ENCODE measurements at places on chromosomes 6 and 20.

DNA sequence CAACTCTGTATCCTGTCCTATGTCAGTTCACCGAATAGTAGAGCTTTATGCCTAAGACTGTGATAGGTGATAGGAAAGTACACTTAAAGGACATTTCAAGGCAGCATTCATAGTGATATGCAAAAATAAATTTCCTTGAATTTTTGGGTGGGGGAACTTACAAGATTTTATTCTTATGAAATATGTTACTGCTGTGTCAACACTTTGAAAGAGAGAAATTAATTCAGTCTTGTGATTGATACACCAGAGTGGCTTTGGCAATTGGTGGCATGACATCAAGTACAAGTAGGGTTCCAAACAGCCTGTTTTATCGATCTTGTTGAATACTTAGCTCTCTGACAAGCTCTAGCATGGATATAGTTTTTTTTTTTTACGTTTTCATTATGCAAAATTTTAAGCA is 72.3 kb downstream of the QKI start:
- no peak for DNase-seq

GRCh38 chr6:149852881-149853280 is 11.3 kb downstream of the LRP11 start:
- no peak for DNase-seq

DNA sequence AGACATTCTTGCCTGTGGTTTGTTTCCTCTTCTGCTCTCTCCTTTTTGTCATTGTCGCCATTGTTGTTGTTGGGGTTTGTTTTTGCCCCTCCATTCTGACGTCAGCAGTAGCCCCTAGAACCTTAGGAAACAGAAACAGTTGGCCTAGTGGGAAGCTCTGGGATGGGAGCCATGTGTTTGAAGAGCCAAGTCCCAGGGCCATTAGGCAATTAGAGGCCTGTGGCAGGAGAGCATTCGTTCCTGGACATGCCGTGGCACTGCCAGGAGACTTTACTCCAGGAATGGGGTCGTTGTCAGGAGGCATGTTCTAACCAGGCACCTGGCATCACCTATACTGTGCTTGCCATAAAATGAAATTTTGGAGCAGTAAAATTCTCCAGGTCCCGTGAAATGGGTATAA is 39.7 kb downstream of the PPARD start:
- no peak for DNase-seq

DNA sequence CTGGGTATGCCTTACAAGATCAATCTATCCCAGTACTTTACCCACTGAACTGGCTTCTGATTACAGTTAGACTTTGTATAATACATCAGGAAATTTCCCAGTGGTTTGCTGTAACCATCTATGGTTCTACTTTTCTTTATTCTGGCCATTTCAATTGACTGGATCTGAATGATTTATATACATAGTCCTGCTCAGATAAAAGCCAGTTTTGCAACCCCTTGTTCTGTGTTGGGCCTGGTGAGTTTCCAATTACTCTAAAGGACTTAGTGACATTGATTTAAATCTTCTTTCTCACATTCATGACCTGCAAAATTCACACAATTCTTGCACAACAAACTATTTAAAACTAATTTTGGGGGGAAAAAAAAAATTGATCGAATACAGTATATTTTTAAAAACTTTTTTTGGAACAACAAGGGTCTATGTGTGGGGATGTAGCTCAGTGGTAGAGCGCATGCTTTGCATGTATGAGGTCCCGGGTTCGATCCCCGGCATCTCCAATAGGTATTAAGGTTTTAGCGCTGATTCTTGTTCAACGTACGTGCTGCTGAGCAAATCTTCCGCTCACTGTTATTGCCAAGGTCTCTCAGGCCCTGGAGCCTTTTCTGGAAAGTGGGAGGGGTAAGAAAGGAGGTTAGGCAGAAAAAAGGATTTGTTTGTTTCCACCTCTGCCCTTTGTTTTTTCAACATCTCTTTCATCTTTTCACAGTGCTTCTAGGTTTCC is 117.5 kb downstream of the GPX5 start:
- DNase-seq, result no peak

DNA sequence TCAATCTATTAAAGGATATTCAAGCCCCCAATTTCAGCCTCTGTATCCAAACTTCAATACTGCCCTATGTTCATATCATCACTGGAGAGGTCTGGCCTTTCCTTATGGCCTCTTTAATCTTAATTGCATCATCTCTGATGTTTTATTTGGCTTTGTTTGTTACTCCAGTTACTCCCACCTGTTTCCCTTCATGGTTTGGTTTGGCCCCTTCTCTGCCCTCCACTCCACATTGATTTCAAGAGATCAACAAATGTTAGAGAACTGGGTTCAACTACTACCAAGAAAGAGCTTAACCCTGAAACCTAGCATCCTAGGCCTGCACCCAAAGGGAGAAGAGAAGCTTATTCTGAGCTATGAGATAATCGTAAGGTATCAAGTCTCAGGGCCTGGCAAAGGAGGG is 221.6 kb downstream of the LAMA2 start:
- no peak for DNase-seq

- DNase-seq, result no peak
Observed at GRCh38 chr6:144811140-144811539, 526.0 kb downstream of the UTRN start.

DNA sequence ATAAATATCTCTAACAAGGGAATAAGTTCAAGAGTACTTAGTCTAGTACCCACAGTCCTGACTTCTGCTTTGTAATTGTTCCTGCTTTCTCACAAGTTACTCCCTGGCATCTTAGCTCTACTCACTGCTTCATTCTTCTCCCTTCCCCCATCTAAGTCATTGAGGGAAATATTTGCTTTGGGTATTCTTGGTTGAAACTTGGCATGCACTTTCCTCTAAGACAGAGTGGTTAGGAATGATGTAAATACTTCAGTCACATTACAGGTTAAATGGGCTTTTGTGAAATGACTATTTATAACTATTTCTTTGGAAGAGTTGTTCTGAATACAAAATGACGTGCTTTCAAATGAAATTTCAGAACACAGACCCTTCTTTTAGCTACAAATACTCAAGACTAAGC is 67.7 kb upstream of the PLEKHG1 start:
- DNase-seq, result no peak

DNA sequence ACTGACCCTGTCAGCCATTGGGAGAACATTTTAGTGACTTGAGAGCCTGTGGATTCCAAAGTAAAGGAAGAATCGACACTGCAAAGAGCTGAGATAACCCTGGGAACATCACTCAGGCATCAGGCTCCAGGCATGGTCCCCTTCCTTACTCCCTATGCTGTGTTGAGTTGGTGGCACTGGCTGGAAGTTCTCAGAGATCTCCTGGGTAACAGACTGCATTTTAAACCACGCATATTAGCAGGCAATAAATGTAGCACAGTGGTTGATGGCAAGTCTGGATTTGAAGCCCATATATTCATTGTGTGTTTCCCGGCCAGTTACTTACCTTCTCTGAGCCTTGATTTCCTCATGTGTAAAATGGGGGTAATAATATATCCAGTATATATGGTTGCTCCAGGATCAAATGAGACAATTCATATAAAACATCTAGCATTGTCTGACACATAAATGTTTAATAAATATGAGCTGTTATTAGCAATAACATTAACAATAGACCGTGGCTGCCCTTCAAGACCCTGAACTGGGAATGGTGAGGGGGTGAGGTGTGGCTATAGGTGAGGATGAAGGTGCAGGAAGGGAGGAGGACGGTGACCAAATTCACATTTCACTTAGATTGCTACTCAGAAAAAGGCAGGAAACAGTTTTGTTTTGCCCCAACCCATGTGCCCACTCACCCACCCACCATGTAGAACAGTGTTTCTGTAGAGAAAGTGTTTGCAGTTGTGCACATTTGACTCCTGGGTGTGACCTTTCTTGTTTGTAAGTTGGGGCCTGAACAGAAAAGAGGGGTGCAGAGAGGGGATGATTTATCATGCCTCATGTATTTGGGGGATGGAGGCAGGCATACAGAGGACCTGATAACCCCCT is 2.1 kb downstream of the PLCG1 start:
- no peak for DNase-seq

GRCh38 chr6:138182939-138183789 is 21.4 kb downstream of the ARFGEF3 start:
- DNase-seq, result no peak

DNA sequence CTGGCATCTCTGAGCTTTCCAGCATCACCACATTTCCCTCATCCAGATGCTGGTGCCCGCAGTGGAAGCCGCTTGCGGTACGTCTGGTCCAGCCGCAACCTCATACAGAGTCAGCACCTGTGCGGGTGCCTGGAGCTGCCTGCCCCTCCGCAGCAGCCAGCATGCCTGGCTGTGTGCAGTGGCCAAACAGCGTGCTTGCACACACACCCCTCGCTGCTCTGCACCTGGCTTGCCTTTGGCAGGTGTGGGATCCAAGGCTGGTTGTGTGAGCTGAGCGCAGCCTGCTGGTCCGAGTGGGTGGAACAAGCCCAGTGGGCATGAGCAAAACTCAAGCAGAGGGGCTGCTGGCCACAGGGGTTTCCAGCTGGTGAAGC is 3.1 kb upstream of the HINT3 start:
- DNase-seq, result no peak

DNA sequence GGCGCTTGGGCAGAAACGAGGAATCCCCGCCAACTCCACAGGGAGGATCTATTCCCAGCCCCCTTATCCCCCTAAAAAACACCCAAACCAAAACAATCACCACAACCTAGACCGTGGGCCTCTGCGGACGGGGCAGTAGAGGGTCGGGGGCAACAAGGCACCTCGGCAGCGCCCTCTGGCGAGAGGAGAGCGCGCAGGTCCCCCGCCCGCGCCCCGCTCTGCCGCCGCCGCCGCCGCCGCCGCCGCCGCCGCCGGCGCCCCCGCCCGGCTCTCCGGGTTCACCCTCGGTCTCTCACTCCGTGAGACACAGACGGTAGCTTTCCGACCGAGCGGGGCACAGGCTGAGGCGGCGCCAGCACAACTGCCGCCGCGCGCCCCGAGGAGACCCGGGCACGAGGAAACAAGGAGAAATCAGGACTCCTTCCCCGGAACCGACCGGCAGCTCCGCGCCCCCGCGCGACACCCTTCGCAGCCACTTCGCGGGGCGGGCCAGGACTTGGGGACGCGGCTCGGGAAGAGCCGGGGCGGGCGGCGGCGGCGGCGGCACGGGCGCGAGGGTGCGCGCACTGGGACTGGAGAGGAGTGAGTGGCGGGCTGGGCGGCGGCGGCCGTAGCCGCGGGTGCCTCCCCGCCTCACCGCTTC is at the start of gene SLC35F1:
Gene SLC35F1 (plus strand): TSS at position 307 of the 643 bp plus-strand sequence.
- DNase-seq, result no peak

GRCh38 chr6:151240791-151241642 is 1.2 kb downstream of the AKAP12 start:
- DNase-seq, result no peak

DNA sequence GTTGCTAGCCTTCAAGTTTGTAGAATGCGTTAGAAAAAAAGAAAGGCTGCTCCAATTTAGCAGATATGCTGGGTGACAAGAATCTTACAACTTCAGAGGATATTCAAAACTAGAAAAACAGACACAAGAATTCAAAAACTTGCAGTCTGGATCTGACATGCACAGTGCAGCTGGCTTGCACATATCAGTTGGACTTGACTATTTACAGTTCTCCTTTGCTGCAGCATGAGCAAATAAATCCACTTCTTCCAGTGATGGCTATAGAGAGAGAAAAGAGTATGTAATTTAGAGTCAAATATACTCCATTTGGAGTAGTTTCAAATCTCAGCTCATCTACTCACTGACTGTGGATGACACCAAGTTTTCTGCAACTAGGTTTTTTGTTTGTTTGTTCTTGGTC is 247.0 kb downstream of the RIMS1 start:
- no peak for DNase-seq

DNA sequence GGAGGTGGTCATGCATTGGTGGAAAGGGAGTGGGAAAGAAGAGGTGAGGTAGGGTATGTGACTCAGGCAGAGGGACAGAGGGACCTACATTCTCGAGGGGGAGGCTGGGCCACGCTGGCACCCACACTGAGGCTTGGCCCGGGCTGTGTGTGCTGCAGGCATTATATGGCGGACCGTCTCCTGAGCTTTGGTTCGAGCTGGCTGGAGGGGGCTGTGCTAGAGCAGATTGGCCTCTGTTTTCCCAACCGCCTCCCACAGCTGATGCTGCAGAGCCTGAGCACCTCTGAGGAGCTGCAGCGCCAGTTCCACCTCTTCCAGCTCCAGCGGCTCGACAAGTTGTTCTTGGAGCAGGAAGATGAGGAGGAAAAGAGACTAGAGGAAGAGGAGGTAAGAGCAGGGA is 23.4 kb downstream of the DNPH1 start:
- no peak for DNase-seq

DNA sequence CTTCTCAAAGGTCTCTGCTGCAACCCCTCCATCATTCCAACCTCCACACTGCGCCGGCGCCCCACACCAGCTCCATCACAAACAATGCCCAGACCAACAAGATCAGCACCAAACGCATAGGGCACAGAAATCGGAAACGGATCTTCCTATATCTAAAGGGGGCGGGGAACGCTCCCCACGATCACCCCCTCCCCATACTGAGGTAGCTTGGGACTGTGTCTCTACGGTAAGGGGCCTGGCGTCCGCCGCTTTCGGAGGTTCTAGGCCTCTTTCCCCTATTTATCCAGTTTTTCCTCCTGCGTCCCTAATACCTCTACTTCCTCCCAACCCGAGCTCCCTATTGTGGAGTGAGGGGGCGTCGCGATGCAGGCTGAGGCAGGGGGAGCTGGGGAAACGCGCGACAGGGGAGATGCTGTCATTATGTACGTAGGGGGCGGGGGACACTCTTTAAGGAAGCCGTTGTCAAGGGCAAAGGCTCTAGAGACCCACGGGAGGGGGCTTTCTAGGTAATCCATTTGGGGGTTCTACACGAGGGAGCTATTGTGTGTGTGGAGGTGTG is 909 bp downstream of the DNAAF9 start:
- DNase-seq, result no peak

DNA sequence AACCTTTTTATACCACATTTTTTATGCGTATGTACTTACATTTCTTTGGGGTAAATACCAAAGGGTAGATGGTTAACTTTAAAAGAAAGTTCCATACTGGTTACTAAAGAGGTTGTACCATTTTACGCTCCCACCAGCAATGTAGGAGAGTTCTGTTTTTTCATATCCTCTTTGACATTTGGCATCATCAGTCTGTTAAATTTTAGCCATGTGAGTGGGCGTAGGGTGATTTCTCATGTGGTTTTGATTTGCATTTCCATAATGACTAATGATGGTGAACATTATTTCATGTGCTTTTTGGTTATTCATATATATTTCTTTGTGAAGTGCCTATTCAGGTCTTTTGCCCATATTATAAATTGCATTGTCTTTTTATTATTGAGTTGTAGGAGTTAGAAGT is 194.2 kb downstream of the PRL start:
- no peak for DNase-seq

DNA sequence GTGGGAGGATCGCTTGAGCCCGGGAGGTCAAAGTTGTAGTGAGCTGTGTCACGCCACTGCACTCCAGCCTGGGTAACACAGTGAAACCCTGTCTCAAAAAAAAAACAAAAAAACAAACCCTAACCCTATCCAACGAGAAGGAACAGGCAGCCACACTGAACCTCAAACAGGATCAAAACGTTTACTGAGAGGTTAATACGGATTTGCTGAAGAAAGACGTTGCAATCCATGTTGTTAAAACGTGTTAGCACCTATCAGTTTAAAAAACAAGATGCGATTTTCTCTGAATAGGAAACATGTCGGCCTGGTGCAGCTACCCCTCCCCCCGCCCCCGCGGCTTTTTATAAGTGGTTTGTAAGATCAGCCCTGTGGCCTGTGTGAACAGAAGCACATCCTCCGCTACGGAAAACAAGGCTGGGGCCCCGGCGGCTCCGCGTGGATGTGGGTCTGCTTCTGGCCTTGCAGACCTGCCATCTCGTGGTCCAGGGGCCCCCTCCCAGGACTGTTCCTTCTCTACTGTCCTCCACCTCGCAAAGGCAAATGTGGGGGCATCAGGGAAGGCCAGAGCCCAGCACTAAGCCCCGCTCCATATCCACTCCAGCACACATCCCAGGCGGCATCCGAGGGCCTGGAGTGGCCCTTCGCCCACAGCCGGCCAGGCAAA is 11.4 kb downstream of the SLC2A4RG start:
- peak; percentile 41 for DNase-seq
